ENCODE measurements at places on chromosomes 3 and 15. TPM values are rescaled to one million over a fixed set of nuclear protein-coding genes. Genes with fewer than 3 reads are reported as not detected.

- DNase-seq = peak; percentile 33
Measured at GRCh38 chr15:66702787-66703539, 927 bp downstream of the SMAD6 start.

- DNase-seq = peak; percentile 44
Measured at GRCh38 chr3:153626158-153626557, 464.1 kb downstream of the RAP2B start.

DNA sequence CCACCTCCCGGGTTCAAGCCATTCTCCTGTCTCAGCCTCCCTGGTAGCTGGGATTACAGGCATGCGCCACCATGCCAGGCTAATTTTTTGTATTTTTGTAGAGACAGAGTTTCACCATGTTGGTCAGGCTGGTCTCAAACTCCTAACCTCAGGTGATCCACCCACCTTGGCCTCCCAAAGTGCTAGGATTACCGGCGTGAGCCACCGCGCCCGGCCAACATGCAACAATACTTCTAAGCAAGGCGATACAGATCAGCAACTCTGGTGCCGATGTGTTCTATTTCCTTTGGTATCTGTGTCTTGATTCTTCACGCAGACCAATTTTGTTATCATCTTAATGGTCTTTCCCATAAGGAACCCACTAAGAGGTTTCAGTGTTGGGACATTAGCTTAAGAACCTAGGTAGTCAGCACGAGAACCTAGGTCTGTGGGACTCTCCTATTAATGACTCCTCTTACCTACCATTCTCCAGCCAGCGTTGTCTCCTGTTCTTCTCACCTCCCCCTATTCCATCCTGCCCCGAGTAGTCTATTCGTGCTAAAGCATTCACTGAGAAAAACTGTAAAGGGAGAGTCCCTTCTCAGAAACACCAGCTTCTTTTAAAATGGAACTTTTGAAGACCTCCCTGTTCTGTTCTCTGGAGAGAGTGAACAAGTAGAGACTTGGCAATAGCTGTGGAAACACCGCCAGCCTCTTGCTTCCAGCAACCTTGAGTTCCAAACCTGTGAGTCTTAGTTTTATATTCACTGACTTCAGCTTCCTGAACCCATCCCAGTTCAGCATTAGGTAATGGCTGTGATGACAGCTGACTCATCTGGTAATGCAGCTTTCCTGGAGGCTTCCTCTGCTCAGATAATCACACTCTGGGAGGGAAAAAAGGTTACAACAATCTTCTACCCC lies 61.2 kb downstream of the TSC22D2 start:
- no peak for DNase-seq

SYNPR gene
- total RNA-seq = not detected

GRCh38 chr15:86557018-86557550 lies 477.4 kb downstream of the AGBL1 start:
- no peak for DNase-seq

GTF2E1 gene
- 15.9 TPM for total RNA-seq

- no peak for DNase-seq
Measured at GRCh38 chr3:143242691-143243090, 123.1 kb downstream of the CHST2 start.

DNA sequence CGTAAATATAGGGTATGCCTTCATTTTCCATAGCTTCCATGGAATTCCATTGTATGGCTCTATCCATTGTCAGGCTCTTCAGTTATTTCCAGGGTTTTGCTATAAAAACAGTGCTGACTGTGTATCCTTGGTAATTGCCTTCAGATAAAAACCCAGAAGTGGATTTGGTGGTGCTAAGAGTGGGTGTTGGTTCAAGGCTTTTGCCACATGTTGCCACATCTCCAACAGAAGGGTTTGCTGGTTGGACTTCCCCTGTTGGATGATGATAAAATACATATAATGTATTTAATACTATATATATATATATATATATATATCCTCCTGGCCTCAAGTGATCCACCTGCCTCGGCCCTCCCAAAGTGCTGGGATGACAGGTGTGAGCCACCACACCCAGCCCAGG lies 97.8 kb downstream of the FLNB start:
- DNase-seq = no peak

RUVBL1 gene
- total RNA-seq = 39.7 TPM

DNA sequence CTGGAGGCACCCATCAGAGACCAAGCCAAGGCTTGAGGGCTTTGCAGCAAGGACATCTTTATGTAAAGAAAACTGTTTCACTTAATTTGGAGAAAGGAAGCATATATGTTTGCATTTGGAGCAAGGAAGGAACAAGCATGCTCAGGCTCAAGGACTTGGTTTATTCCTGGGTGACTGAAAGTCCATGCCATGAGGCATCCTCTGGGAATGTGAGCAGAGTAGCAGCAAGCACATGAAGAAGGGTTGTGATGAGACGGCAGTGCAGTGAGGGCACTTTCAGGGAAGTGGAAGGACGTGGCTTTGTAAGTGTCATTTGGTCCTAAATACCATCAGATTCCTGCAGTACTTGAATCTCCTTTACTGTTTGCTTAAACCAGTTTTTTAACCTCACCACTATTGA lies 26.8 kb downstream of the POLG start:
- DNase-seq = no peak

GRCh38 chr3:58066842-58067241 lies 58.6 kb downstream of the FLNB start:
- DNase-seq = no peak

- DNase-seq = no peak
Measured at GRCh38 chr3:122635789-122636188, 44.9 kb upstream of the PARP14 start.

EFL1 gene
- 26.9 TPM for total RNA-seq

GRCh38 chr15:47376190-47376589 lies 341.1 kb upstream of the SEMA6D start:
- DNase-seq = no peak

GRCh38 chr3:56135941-56136340 lies 332.3 kb downstream of the ERC2 start:
- DNase-seq = no peak

GRCh38 chr3:8730656-8731055 lies 2.9 kb upstream of the CAV3 start:
- no peak for DNase-seq
